ENCODE measurements at places on chromosomes 7 and 10.

GRCh38 chr7:134829380-134829986, 50.0 kb downstream of the CALD1 start:
- DNase-seq = no peak

DNA sequence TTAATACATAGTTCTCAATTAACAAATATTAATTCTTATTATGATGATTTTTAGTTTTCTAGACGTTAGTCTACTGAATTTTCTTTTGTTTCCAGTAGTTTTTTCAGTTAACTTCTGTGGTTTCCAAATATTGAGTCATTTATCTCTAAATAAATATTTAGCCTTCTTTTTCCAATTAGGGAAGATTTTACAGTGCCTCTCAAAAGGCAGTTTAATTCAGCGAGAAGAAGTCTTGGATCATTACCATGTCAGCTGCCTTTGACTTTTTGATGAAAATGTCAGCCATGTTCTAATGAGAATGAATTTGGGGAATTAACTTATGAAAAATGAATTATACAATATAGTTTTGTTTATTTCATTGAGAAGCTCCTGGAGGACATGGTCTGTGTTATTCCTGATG, 90.0 kb downstream of the CDK14 start:
- no peak for DNase-seq

DNA sequence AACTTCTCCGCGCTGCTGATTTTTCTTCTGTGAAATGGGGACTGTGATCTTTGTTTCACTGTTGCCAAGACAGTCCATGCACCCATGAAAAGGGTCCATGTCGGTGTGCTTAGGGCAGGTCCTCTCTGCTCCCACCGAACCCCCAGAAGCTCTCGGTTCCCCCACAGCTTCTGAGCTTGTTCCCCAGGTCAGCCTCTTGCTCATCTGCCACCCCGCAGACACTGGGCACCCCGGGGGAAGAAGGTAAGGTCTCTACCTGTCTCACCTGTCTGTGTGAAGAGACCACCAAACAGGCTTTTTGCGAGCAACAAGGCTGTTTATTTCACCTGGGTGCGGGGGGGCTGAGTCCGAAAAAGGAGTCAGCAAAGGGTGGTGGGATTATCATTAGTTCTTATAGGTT, 66.2 kb upstream of the NANOS1 start:
- DNase-seq = no peak

DNA sequence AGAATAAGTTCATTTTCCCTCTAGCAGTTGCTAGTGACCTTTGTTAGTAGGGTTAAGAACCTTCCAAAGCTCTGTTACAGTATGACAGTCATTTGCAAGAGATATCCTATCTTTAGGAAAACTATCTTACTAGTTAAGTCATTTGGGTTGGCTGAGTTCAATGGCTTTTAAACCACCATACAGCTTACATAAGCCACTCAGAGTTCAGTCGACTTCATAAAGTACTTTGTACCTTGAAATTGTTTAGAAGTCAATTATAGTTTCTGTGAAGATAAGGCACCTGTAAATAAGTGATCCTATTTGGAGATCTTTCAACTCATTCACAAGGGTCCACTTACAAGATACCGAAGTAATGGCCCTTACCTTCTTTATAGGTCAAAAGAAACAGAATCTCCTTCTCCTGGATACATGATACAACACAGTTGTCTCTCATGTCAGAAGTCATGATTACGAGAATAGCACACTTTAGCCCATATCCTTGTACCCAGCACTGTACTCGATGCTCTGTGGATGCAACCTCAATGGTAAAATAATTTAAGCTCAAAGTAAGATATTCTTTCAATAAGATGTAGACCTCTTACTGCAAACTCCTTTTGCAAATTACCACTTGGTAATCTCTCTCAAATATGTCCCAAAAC, 11.9 kb upstream of the ABCC2 start:
- DNase-seq = no peak

DNA sequence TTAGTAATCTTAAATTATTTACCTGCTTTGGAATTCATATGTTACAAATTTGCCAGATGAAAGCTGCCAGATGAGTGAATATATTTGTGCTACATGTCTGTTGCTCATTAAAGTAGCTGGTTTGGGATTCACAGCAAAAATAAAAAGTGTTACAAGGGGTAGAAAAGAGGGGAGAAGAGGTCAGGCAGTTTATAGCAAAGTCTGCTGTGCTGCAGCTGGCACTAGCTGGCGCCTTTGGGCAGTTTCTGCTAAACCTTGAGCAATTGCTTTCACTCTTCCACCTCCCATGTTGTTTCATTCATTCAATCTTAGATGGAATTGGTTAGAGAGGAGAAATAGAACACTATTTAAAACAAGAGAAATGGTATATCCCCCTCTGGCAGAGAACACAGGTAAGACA, 404.1 kb upstream of the LRGUK start:
- no peak for DNase-seq

GRCh38 chr10:62305813-62306212, 37.2 kb upstream of the RTKN2 start:
- no peak for DNase-seq

GRCh38 chr7:106419455-106420182, 134.8 kb upstream of the NAMPT start:
- no peak for DNase-seq

DNA sequence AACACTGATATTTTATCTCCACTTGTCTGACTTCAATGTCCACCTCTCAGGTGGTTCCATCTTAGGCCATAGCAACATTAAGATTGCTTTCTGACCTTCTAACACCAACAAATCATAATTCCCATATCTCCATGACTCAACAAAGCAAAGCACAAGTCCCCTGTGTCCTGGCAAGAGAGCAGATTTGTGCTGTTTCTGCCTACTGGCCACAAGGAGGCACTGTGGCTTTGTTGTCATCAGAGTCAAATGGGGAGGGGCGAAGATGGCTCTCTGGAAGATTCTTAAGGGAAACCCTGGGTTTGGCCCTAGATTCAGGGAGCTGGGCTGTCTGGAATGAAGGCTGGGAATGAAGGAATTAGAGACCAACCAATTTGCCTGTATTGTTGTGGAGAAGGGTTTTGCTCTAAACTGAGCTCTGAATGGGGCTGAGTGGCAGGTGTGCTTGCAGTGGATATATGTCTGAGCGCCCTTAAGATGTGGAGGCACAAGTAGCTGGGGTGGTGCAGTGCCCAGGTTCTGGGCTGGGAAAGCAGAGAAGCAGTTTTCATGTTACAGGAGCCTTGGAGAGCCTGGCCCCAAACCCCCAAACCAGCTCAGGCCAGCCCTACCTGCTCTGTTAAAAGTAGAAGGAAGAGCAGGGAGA, 154.8 kb upstream of the PRSS58 start:
- DNase-seq = no peak

DNA sequence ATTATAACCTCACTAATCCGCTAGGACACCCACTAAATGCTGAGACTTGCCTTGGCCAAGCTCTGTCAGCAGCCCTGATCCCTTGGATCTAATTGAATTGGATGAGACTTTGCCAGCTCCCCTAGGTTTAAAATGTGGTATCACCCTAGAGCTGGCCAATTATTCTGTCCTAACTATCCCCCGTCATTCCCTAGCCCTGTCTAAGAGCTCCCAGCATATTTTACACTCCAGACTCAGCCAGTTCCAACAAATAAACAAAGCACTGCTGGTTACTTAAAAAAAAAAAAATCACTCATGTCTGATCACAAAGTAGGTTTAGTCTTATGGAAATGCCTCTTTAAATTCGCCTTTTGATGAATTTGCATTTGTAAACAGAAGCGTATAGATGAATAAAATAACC, 147.9 kb upstream of the EGR2 start:
- DNase-seq = no peak

DNA sequence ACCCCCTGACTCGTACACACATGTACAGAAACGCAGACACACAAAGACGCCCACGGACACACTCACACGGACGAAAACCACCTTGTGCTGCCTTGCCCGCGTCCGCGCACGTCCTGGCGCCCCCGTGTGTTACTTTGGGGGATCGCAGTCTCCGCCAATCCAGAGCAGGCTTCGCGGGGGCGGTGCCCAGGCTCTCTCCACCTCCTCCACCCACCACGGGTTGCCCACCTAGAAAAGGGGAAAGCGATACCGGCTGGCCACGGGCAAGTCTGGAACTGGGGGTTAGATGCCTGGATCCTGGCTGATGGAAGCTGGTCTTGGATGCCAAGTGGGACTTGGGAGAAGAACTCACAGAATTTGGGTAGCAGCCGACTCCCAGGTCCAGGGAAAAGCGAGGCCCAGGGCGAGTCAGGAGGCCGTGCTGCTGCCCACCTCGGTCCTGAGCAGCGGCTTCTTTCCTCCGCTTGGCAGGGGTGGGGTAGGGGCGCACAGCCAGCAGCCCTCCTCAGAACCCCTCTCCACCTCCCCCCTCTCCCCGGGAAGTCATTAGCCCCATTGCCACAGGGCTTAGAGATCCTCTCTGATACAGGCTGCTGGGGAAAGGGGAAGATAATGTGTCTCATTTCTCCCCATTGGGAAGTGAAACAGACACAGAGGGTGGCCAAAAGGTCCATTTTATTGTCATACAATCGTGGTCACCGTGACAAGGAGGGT, 4.6 kb upstream of the VGF start:
- DNase-seq = peak; percentile 44

DNA sequence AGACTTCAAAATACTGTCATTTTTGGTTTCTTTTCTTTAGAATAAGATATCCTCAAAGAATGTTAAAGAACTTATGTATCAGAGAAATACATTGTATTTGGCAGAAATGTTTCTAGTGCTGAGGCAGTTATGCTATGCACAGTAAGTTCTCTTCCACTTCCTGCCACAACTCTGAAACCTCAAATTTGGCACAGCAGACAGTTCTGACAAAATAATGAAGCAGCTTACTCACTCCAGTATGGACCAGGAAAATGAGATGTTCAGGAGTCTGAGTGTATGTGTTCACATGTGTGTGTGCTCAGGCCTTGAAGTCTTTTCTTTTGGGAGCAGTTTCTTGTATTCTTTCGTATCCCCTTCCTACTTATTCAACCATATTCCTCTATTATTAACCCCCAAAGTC, 197.0 kb upstream of the AGK start:
- DNase-seq = no peak

DNA sequence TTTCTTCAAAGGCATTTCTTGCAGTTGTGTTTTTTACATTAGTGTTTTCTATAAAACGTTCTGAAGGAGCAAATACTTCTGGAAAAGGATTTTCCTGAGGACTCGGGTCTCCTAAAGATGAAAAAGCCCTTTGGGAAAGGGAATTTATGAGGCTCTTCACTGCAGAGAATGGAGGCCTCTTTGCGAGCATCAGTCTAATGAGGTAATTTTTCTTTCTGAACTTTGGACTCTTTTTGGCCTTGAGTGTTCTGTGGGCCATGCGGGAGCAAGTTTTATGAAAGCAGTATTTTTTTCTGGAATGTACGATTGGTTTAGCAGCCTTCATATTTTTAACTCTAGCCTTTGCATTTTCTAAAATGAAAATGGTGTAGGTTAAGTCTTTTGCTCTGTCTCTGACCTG, 6.4 kb upstream of the ACBD5 start:
- DNase-seq = no peak

DNA sequence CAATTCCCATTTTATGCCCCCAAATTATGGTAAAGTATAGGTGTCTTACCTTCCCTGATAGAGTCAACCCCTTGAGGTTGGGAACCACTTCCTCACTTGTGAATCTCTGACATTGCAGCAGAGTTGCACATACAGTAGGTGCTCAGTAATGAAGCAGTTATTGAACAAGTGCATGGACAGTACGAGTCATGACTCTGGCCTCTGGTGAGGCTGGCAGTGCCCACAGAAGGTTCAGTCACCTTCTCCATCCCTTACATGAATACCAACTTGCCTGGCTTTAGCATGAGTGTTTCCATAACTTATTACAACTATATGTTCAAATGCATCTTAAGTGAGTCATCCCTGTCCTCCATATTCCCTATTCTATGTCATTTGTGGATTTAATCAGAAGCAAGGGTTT, 340.0 kb downstream of the ELMO1 start:
- no peak for DNase-seq

GRCh38 chr7:103114576-103115008, 34.3 kb downstream of the NAPEPLD start:
- no peak for DNase-seq

DNA sequence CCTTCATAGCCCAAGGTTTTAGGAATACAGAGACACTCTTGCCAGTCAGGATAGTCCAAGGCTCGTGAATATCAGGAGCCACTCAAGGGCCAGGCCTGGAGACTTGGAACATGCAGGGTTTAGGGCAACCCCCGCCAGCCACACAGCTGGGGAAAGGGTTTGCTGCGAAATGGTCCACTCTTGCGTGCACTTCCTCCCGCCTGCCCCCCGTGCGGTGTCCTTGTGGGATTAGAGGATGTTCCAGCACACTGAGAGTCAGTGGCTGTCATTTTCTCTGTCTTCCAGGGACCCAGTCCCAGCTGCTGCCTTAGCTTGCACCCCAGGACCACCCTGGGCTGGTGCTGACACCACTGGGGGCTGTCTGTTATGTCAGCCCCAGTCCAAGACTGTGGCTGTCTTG, 38.5 kb downstream of the POR start:
- no peak for DNase-seq

GRCh38 chr10:103676058-103676785, 179.2 kb downstream of the SH3PXD2A start:
- no peak for DNase-seq

DNA sequence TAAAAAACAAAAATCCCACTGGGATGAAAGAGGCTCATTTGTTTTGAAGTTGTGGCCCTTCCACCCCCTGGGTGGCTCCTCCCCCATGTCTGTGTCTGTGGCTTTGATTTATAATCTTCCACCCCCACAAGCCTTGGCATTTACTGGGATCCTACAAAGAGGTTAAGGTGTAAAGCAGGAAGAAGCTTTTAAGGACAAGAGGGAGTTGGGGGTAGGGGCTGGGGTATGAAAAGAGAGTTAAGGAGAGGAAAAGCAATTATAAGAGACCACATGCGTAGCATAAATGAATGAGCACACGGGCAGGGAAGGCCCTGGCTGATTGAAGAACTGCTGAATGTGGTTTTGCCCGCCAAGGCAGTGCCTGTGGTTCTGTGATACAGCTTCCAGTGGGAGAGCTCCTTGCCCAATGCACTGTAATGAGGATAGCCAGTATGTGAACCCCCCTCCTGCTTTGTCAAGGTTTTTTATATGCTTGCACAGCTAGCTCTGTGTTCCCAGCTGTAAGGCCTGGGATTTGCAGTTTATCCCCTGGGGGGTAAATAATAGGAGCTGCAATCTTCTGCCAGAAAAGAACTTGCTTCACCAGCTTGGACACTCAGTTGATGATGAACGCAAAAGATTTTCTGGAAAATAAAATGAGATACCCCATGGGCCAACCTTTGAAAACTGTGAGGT, 34.7 kb upstream of the KMT2E start:
- peak; percentile 9 for DNase-seq

GRCh38 chr7:131346885-131347592, 19.4 kb downstream of the MKLN1 start:
- DNase-seq = no peak

- DNase-seq = no peak
Measured at GRCh38 chr7:30206491-30206890, 71.7 kb downstream of the MTURN start.

- no peak for DNase-seq
Measured at GRCh38 chr7:159172400-159172799, 27.7 kb upstream of the VIPR2 start.

- no peak for DNase-seq
Measured at GRCh38 chr10:99370993-99371392, 41.8 kb downstream of the CNNM1 start.

GRCh38 chr10:125624800-125625199, 58.2 kb downstream of the TEX36 start:
- DNase-seq = no peak

Measured in T1000 (cell line).